ENCODE measurements at places on chromosomes 7 and 10.

GRCh38 chr7:157394246-157395191 lies 57.7 kb downstream of the DNAJB6 start:
- DNase-seq, result no peak

DNA sequence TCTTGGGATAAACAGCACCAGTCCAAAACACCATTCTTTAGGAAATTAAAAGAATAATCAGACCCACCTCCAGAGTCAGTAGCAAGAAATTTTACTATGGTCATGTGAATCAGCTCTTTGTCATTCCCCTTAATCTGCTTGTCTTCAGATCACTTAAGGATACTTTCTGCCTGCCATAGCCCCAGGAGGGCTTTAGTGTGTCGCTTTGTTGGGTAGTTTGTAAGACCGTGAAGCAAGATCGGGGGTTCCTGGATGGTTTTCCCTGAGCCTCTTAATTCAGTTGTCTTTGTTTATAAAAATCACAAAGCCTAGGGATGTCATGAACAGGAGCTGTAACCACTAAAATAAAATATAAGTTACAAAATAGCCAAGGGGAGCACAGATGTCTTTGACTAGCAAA lies 223.6 kb downstream of the RELN start:
- no peak for DNase-seq

DNA sequence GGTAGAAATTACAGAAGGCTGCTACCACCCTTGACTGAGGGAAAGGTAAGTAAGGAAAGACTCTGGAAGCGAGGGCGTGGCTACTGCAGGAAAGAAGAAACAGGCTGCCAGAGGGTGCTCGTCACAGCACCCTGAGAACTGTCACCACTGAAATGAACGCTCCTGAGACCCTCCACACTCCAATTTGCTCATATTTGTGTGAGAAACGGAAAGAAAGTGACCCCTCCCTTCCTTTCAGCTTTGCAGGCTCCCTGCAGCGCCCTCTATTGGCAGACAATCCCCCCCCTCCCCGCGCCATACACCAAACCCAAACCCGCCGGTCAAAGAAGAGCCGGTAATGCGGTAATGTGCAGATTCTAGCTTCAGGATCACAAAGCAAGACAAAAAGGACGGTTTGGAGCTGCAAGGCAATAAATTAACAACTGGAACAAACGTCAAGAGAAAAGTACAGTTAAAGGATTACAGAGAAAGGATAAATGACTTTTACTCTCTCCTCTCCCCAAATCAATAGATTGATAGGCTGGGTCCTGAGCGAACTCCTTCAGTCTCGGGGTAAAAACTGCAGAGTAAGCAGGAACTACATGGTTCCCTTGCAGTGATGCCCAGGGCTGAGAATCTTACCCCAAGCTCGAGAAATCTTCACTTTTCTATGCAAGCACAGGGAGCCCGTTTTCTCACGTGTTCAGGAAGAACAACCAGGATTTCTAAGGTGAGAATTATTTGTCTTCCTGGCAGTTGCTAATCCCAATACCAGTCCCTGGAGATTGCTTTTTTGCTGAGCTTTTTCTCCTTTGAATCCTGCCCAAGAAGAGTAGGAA lies 47.6 kb downstream of the STEAP1B start:
- no peak for DNase-seq

- DNase-seq, result peak; percentile 40
Observed at GRCh38 chr10:11823122-11823988, at the start of gene PROSER2. Gene PROSER2, plus strand, starts transcription at chr10:11823356. Its CDS starts 28,722 bp downstream, at chr10:11852078.

DNA sequence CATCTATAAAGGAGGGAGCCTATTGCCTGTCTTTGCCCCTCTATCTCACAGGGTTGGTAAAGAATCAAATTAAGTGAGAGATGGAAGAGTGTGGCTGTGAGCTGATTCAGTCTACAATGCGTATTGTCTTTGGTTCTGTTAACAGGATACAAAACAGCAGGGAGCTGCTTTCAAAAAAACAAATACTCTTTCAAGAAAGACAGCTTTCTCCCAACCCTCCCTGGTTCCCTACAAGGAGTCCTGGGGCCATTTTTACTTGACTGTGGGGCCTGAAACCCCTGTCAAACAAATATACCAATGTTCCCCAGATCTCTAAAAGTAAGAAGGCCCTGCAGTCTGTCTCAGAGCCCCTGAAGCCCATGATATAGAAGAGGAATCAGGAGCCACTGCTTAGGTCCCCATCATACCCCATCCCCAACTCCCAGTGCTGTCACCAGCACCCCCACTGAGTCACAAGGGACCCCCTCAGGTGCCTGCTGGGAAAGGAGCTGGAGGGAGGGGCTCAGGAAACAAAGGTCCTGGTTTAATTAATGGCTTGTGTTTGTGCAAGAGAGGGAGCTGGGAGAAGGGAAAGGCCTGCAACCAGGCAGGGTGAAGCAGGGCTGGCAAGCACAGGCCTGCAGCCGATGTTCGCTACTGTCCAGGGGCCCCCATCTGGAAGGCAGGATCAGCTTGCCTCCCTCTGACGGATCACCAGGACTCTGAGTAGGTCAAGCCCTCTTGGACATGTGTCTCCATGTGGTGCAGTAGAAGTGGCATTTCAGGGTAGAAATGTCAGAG lies 182.0 kb upstream of the GHITM start:
- no peak for DNase-seq

GRCh38 chr10:14578060-14578952 lies 196.4 kb downstream of the FAM107B start:
- peak; percentile 43 for DNase-seq

DNA sequence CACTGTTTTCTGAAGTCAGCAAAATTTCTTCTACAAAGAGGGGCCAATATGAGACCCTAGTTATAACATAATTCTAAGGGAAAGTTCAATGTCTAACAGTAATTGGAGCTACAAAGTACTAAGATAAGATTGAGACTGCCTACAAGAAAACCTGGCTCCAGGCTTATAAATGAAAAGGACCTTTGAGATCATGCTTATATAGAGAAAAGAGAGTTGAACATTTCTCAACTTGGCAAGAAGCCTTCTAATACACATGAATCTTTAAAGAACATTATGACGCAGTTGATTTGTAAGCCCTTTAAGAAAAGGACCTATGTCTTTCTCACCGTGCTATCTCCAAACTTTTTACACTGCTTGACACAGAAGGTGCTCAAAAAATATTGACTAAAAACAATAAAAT lies 87.9 kb downstream of the TPK1 start:
- no peak for DNase-seq

DNA sequence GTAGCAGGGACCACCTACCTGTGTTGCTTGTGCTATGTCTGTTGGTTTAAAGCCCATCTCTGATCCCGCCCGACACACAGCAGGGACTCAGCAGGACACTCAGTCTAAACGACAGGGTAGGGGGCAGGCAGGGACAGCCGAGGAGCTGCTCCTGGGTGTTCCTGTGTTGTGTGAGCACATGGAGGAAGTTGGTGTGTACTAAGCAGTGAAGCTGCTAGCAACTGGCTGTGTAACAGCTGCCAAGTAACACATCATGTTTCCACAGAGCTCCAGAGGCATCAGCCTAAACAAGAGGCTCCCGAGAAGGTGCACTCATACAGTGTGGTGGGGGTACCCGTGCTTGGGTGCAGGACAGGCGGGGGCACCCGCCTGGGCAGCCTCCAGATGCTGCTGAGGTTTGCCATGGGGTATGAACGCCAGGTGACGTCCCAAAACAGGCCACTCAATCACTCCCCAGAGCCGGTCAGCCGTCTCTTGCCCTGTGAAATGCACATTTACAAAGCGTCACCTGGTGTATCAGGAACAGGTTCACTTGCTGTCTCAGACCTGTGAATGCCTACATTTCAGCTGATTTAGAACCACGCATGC lies 59.6 kb downstream of the PTPRN2 start:
- no peak for DNase-seq

DNA sequence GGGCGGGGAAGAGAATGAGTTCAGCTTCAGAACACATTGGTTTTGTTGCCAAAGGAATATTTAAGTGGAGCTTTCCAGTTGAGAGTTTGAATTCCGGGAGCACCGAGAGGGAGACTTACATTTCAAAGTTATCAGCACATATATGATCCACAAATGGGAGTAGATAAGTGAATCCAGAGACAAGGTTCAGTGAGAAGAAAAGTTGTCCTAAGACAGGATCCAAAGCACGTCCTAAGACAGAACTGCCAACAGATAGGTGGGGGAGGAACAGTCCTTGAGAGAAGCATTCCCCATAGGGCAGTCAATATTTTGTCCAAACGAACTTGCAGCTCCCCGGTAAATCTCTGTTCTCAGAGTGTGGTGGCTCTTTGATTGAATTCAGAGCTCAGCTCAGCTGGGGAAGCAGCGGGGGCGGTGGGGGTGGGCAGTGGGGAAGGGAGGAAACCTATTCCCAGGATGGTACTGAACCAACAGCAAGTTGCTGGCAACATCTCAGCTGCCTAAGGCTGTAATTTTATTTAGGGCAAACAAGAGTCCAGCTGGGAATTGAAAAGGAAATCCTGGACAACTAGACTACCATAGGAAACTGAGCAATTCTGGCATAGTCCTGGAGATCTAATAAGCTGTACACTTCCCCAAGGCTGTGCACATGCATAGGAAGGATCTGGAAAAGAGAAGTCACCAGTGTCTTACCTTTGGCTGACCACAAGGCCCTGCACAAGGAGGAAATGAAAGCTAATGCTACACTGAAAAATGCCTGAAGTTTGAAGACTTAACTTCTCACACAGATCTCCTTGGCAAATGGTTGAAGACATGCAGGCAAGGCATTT lies 94.2 kb upstream of the CXCL12 start:
- DNase-seq, result no peak

- no peak for DNase-seq
Observed at GRCh38 chr10:120327675-120328074, 129.4 kb upstream of the PLPP4 start.

DNA sequence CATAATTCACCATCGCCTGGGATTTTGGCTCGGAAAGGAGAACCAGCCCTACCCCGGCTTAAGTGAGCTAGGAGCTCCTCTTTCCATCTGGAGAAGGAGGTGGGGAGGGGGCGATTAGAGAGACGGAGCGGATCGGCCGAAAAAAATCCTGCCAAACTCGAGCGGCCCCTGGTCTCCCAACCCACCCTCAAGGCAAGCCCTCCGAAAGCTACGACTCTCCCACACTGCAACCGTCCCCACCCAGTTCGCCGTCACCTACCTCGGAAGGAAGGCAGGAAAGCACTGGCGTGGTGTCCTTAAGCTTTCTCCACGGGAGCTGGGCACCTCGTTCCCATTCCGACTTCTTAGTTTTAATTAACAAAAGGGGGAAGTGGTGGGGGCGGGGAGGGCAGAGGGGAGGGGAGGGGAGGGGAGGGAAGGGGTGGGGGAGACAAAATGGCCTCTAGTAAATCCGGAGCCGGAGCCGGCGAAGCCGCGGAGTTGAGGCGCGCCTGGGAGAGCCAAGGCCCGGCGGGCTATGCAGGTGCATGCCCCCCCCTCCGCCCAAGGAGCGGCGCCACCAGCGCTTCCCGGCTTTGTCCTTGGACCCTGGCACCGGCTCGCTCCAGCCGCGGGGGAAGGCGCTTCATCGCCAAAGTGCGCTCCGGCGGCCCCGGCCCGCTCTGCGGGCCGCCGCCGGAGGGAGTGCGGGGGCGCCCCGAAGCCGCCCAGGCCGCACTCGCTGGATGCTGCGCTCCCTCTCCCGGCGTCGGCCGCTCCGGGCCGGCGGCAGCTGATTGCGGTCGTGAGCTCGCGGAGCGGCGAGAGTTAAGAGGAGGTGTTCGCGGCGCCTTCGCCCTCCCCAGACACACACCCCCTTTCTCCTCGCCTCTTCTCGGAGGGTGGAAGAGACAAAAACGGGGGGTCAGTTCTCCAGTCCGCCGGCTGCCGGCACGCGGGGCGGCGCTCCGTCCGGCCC lies at the start of gene LRRC4:
TSS of gene LRRC4 (minus strand) at position 784 of the 958 bp plus-strand sequence. CDS start 797 bp downstream, outside the sequence.
- no peak for DNase-seq

DNA sequence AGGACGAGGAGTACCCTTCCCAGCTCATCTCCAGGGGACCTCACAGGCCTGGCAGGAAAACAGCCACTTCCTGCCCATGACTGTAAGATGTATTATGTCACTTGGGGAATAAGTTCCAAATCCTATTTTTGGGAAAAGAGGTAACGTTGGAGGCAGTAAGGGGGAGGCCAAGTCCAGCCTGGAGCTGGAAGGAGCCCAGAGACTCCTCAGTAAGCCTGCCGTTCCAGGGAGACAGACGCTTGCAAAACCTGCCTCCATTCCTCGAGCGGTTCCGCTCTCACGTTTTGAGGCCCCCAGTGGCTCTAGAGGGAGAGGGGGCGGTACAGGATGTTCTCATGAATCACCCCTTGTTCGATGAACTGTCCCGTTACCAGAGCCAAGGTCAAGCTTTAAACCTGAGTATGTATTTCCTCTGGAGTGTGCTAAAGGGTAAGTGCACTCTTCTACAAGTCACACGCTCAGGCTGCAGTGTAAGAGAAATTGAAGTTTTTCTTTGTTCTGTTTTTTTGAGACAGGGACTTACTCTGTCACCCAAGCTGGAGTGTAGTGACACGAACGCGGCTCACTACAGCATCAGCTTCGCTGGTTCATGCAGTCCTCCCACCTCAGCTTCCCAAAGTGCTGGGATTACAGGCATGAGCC lies 45.5 kb upstream of the CYTH3 start:
- peak; percentile 35 for DNase-seq

DNA sequence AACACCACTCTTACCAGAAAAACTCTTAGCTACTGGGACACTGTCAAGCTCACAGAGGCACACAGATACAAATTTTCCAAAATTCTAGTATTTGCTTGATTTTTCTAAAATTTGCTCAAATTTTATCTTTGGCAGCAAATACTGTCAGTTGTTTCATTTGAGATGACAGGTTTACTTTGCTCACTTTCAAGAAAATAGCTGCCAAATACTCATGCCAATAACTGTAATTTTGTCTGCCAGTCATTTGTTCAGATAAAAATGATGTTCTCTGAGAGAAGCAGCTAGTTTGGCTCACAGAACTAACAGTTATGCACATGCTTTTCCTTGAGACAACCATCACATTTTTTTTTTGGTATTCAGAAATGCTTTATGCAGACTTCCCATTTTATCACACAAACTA lies 82.8 kb downstream of the LRRC18 start:
- DNase-seq, result no peak

DNA sequence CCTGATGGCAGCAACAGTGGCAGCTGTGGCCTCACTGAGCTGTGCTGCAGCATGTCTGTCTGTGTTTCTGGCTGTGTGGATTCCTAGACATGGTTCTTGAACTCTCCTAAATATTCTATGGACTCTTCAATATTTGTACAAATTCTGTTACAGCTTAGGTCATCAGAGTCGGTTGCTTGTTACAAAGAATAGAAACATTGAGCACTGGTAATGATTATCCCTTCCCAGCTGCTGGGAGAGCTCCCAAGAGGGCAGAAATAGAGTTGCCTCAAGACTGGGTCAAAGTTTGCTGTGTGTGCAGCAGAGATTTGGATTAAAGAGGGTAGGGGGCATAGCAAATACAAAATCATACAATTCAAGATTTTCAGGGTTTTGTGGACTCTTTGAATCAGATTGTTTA lies 337.1 kb upstream of the AKR1E2 start:
- DNase-seq, result no peak

DNA sequence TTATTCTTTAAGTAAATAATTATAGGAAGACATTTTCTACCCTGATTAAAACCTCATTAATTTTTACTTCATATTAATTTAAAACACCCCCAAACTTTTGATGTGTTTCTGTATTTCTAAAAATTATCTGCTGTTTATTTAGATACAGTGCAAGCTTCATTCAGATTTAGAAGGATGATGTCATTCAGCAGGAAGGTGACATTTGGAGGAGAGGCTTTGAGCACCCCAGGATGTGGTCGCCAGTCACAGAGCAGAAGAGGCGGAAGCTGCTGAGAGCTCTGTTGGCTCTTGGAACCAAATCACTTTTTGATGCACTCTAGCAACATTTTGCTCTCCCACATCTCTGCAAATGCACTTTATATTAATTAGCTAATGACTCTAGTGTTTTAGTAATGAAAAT lies 233.9 kb upstream of the CACNA2D1 start:
- no peak for DNase-seq

Measured in RCC 7860 (cell line).